ENCODE measurements at places on chromosomes 2 and 18.

GRCh38 chr18:58350526-58350925 is 278.4 kb downstream of the ALPK2 start:
- no peak for DNase-seq

- DNase-seq: no peak
Measured at GRCh38 chr2:82485701-82486100, 1973.4 kb downstream of the SUCLG1 start.

DNA sequence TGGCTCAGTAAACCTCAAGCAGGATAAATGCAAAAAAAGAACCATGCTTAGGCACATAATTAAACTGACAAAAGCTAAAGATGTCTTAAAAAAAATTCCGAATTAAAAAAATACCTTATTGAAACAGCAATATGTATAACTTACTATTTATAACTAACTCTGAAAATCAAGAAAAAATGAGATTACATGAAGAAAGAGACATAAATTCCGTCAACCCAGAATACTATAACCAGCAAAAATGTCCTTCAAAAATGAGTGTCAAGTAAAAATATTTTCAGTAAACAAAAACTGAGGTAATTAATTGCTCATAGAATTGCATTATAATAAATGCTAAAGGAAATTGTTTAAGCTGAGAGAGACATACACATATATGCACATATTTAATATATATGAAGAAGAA is 474.5 kb upstream of the SYT4 start:
- DNase-seq: no peak

- no peak for DNase-seq
Measured at GRCh38 chr2:45898819-45899218, 247.3 kb downstream of the PRKCE start.

DNA sequence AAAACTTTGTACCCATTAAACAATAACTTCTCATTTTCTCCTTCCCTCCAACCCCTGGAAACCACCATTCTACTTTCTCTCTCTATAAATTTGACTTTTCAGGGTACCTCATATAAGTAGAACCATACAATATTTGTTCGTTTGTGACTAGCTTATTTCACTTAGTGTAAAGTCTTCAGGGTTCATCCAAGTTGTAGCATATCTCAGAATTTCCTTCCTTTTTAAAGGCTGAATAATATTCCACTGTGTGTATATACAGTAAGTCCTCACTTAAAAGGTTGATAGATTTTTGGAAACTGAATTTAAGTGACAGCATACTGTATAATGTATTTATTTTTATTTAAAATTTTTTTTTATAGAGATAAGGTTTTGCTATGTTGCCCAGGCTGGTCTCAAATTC is 13.9 kb downstream of the CASP10 start:
- no peak for DNase-seq

DNA sequence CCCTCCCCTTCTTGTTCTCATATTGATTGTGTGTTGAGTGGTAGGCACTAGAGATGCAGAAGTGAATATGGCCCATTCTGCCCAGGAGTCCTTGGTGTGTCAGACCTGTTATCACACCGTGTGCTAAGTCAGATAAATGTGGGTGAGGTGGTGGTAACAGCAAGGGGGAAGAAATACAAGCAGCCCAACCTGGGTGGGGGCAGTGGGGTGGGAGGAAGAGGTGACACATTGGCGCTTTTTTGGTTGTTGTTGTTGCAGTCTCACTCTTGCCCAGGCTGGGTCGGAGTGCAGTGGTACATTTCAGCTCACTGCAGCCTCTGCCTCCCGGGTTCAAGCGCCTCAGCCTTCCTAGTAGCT is 12.8 kb downstream of the B3GNT2 start:
- DNase-seq: no peak

GRCh38 chr2:115650827-115651226 is 1208.4 kb downstream of the DPP10 start:
- DNase-seq: no peak

GRCh38 chr18:62883937-62884735 is 168.8 kb downstream of the PHLPP1 start:
- no peak for DNase-seq

DNA sequence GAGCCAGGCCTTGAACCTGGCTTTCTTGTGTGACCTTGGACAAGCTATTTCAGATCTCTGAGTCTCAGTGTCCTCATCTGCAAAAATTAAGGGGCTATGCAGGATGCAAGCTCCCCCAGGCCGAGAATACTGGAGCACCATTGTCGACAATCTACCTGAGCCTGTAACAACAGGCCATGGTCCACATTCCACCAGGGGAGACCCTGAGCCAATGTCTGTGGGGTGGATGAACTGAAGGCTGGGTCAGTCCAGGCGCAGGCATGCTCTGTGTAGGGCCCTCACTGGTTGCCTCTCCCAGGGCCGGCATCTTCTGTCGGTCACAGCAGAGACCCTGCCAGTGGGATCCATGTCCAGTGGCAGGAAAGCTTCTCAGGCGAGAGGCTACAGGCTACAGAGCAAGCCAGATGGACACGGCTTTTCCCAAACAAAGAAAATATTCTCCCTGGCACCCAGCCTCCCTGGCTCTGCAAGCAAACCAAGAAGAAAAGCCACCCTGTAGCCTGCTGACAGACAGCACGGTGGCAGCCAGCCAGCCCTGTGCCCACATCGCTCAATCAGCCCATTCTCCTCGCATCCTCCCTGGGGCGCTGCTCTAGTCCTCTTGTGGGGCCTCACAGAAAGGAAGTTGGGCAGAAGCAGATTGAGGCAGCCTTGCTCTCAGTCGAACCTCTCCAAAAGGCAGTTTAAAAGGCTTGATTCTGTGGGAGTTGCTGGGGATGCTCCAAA is 48.7 kb upstream of the FZD7 start:
- DNase-seq: no peak

DNA sequence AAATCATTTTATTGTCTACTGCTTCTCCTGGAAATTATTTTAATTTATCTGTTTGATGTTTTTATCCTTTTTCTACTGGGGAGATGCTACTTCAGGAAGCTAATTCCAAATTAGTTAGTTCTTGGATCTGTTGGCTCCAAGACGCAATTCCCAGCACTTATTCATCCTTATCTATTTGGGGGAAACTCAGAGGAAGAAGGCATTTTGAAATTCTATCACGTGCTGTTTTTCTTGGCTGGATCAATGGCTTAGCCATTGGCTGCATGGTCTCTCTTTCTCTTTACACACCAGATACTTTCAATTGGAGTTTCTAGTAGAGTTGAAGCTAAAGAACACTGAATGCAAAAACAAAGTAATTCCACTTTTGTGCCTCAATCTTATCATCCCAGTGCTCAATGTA is 98.3 kb downstream of the RAPGEF4 start:
- DNase-seq: no peak

GRCh38 chr2:29192526-29192925 is 77.3 kb downstream of the CLIP4 start:
- DNase-seq: no peak

- DNase-seq: no peak
Measured at GRCh38 chr18:11106894-11107293, 42.5 kb downstream of the PIEZO2 start.

GRCh38 chr2:236307641-236308040 is 43.4 kb upstream of the ASB18 start:
- no peak for DNase-seq

GRCh38 chr2:217604527-217605194 is 398.1 kb downstream of the TNS1 start:
- DNase-seq: no peak

DNA sequence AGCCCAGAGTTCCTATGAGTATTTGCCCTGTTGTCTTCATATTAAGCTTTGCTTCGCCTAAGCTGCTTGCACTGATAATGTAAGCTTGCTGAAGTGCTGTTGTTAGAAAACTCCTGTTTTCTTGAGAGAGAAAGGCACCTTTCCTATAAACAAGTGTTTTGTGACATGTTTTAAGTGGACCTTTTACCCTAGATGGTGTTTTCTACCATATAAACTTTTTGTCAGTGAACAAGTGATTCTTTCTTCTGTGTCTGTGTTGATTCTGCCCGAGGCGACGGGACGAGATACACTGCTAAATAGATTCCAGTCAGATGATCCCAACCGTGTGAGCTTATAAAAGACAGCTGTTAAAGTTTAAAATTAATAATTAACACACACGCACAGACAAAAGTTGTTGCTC is 24.1 kb downstream of the CABLES1 start:
- no peak for DNase-seq

GRCh38 chr2:45396671-45397070 is 214.4 kb downstream of the SRBD1 start:
- DNase-seq: no peak

DNA sequence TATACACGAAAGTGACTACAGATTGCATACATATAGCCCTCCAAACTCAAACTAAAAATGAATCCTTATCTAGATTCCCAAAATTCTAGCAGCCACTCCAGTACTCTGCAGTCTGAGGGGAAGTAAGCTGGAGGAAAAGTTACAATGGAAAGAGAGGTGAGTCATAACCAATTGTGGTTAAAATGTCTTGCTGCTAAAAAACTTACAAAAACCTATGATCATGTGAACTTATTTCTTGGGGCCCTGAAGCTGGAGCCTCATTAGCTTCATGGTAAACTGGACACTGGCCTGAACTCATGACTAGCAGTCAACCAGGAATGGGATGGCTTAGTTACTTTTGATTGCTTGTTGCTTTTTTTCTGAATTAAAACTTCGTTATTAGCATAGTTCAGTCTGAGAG is 175.9 kb downstream of the SLC4A3 start:
- no peak for DNase-seq

GRCh38 chr18:21933931-21934765 is 193.6 kb downstream of the MIB1 start:
- no peak for DNase-seq

DNA sequence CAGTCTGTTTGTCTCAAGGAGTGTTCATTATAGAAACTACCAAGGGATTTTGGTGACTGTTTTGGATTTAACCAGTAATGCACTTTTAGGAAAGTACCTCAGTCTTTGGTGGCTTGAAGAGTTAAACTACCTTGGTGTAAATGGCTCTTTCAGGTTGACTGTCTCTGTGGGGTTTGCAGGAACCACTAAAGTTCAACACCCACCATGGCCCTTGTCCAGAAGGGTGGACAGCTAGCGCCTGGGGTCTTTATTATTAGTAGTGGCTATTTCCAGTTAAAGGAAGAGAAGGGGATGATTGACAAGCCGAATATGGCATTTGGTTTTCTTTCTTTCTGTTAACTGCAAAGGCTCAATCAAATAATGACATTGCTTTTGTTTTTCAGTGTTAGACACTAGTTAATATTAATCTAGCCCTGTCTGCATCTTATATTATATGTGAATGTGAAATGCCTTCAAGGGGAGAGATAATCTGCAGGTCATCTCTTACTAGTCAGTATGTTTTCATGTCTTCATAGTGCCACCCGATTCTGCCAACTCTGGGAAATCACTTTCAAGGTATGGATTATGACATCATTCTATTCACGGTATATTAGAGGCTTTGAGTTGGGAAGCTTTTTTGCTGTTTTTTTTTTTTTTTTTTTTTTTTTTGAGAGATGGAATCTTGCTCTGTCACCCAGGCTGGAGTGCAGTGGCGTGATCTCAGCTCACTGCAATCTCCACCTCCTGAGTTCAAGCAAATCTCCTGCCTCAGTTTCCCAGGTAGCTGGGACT is 56.4 kb downstream of the MAP4K4 start:
- DNase-seq: no peak

DNA sequence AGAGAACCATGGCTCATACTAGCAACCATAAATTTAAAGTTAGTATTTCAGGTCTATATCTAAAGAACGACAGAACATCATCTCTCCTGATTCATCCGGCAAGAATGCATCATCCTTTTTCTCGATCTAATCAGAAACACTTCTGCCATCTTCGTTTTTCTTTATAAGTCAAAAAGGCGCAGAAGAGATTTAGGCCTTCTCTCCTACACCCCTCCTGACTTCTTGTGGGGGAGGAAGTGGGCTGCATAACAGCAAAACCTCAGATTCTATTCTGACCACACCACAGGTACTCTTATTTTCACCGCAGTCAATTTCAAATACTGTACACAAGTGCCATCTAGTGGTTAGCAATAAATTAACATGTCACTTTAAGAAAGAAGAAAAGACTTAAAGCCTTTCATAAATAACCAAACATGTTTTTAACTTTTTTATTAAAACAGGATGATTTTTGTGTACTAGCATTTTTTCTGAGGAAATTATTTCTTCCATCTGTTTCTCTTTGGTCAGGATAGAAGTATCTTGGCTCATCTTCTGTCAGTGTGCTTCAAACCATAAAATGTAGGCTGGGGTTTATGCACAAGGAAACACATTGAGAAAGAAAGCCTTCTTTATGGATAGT is 48.4 kb upstream of the PIK3C3 start:
- no peak for DNase-seq

DNA sequence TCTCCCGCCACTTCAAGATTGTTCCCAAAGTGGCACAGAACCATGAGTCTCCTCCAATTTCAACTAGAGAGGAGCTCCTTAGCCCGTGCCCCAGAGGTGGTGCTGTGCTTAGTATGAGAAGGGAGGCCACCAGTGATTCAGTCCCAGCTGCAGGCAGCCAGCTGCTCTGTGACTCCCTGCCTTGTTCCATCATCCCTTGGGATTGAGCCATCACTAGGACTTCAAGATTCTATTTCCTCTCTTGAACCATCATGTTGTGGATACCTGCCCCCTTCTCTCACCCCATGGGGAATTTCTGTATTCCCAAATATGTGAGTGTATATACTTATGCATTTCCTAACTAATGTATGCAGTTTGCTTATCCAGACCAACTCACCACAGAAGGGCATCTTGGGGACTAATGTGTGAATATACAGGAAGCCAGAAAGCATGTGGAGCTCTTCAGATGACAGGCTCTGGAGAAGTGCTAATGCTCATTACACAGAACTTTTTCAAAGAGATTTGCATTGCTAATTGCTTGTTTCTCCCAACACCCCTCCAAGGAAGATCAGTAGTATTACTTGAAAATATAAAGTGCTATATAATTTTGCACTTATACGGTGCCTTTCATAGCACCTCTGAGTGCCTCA is 111.0 kb upstream of the MAP3K20 start:
- no peak for DNase-seq

DNA sequence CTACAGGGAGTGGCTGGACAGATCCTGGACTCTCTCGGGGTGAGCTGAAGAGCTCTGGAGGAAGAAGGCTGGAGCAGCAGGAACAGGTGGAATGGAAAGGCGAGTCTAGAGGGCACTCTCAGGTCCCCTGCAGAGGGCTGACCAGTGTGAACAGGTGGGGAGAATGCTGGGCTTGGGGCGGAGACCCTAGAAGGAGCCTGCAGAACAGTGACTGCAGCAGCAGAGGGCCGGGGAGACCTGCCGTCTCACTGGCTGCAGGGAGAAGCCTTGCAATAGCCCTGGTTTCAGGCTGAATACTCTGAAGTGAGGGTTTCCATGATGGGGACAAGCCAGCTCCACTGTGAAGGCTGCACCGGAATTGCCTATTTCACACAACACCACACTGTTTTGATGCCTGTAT is 626.7 kb upstream of the SALL3 start:
- no peak for DNase-seq

DNA sequence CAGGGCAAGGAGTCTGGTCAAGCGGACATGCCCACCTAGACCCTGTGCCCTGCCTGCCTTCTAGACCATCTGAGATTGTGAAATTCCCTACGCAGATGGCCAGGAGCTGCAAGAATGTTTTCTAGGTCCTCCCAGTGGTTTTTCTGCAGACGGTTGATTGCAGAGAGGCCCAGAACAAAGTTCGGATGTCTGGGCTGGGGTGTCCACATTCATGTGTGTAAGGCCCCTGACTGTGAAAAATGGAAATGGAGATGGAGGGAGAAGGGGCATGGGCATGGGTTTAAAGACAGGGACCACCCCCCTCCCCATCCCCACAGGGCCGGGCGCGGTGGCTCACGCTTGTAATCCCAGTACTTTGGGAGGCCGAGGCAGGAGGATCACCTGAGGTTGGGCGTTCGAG is 11.8 kb downstream of the ARHGAP25 start:
- no peak for DNase-seq
